ENCODE measurements at places on chromosomes 4 and X.
A peak's percentile ranks its signal among the peaks of the same experiment; 100 is the strongest.

- peak; percentile 9 for DNase-seq
These were observed 121.6 kb upstream of the EPHA5 start for GRCh38 chr4:65791812-65792308.

- DNase-seq = peak; percentile 61
These were observed 19.1 kb upstream of the S100P start for GRCh38 chr4:6674500-6675149.

DNA sequence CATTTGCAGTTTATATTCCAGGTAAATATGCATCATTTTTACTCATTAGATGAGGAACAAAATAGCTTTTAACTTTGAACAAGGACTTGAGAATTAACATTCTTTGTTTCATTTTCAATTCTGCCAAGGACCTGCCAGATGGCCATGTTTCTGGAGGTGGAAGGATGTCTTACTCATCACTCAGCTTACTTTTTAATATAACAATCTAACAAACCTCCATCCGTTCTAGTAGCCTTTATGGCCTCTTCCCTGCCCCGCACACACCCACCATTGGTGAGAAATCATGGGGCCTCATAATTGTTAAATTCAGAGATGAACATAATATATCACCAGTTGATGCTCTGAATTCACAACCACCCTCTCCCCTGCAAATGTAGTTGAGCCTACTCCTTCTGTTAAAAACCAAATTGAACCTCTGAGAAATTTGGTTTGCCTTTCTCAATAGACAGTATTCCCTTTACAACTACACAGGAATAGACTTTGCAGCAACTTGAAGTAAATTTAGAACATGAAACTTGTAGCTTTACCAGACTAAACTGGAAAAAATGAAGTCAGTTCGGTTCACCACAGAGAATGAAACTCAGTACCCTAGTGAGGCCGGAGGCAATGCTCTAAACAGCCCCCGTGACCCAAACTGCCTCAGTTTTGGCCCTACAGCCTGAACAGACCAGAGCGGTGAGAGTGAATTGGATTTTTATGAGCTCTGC is 50.1 kb upstream of the ACSL4 start:
- DNase-seq = no peak

DNA sequence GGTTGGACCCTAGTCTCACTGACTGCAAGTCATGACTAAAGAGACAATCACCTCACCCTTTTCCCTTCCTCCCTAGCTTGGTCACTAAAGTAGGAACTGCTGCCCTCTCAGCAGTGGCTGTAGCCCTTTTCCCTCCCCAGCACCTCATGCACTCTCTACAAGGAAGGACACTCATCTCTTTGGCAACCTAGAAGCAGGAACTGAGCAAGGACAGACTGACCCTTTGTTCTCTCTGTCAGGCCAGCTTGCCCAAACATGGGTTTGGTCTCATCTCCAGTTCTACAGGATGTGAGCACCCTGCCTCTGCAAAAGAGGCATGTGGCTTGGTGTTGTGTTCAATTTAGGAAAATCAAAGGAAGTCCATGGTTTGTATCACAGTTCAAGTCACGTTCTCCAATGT is 15.8 kb downstream of the LEF1 start:
- no peak for DNase-seq

GRCh38 chr4:145785391-145786008 is 105.6 kb downstream of the C4orf51 start:
- no peak for DNase-seq

- DNase-seq = peak; percentile 96
These were observed 325.0 kb downstream of the ARHGAP10 start for GRCh38 chr4:148056879-148057278.

GRCh38 chrX:109533005-109533404 is 3.6 kb upstream of the NXT2 start:
- peak; percentile 70 for DNase-seq

- no peak for DNase-seq
These were observed 176.3 kb downstream of the ENOX2 start for GRCh38 chrX:130726661-130727060.

DNA sequence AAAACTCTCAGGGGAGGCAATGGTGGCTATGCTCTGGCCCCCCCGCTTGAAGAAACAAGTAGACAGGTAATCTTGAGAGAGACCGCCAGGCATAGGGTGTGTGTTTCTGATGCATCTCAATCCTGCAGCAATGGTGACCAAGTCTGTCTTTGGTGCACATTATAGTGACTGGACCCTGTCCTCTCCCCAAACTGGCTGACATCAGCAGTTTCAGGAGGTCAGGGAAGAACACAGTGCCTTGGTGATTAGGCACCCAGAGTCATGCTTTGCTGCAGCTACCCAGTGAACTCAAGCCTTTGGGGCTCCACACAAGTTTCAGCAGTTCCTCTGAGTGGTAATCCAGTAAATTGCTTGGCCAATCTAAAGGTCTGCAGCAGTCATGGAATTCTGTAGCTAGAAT is 318.3 kb downstream of the SPIN4 start:
- DNase-seq = no peak

- no peak for DNase-seq
These were observed 70.7 kb downstream of the REPS2 start for GRCh38 chrX:17017134-17017533.

GRCh38 chr4:7581477-7581876 is 146.7 kb upstream of the PSAPL1 start:
- peak; percentile 21 for DNase-seq

DNA sequence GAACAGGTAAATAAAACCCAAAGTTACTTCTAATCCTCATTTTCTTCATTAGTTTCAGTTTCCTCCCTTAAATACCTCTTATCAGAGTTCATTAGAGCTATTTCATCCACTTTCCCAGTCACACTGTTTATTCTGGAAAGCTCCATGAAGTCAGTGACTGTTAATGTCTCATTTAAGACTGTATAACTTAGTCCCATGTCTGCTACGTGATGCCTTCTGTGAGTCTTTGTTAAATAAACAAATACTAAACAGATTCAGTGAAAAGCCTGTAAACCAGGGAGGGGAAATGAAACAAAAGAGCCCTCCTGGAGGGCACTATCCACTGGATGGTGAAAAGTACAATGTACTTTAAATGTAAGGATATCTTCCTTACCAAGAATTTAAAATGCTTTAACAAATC is 24.7 kb downstream of the ACE2 start:
- no peak for DNase-seq

DNA sequence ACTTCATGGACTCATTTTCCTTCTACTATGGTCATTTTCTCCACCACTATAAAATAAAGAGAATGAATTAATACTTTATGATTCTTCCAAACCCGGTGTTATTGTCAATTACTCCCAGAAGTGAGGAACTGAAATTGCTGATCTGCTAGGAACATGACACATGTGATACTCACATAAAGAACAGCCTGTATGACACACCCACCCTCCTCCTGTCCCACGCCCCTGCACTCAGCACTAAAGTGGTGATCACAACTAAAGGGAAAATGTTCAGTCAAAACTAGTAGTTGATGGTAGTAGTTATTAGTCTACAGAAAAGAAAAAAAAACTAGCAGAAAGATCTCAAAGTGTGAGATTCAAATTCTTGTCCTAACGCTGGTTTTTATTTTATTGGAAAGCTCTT is 1508.3 kb downstream of the RAPGEF2 start:
- no peak for DNase-seq

GRCh38 chr4:10738826-10739489 is 54.4 kb upstream of the CLNK start:
- no peak for DNase-seq

DNA sequence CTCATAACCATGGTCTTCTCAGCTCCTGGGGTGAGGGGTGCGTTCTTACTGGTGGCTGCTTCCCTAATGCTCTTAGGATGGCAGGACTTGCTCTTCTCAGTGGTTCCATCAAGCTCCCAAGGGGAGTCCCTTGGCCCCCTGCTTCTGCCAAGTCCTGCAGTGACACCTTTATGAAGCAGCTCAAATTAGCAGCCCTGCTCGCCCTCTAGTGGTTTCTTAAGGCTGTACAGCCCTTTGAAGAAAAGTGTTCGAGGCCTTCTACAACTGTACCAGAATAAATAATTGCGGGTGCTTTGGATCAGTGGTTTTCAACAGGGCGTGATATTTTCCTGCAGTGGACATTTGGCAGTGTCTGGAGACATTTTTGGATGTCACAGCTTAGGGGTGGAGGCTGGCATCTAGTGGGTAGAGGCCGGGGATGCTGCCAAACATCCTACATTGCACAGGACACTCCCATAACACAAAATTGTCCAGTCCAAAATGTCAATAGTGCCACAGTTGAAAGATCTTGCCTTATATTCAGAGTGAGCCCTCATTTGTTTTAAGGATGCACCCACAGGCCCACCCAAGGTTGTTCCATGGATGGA is 204.7 kb upstream of the S100G start:
- DNase-seq = peak; percentile 39

DNA sequence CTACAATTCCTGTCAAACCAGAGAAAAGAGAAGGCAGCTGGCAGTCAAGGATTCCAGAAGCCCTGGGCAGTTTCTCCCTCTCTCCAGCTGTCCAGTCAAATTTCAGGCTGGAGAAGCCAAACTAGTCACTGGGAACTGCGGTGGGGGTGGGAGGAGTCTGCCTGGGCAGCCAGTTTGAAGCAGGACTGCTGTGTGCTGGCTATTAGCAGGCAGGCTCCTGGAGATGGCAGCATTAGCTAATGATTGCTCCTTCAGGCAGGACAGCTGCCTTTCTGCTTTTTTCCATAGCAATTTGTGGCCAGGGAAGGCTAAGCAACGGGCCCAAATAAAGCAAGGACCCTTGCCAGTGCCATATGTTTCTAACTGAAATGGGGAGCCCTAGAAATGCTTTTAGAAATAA is 44.7 kb upstream of the FGF13 start:
- DNase-seq = no peak

DNA sequence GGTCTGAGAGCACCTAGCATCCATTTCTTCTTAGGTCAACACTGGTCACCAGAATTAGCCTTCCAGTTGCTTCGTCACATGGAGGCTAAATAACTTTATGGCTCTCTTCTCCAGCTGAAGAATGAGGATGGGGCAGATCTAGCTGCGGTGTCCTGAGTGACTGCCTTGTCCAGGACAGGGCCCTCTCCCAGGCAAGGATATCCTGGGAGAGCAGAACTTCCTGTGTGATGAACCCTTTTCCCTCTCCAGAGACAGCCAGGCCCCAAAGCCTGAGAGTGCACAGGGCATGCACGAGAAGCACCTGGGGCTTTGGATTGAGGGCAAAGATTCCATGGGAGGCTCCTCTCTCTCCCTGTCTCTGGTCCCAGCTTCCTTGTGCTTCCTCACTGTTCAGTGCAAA is 108.2 kb upstream of the MAMLD1 start:
- DNase-seq = no peak

DNA sequence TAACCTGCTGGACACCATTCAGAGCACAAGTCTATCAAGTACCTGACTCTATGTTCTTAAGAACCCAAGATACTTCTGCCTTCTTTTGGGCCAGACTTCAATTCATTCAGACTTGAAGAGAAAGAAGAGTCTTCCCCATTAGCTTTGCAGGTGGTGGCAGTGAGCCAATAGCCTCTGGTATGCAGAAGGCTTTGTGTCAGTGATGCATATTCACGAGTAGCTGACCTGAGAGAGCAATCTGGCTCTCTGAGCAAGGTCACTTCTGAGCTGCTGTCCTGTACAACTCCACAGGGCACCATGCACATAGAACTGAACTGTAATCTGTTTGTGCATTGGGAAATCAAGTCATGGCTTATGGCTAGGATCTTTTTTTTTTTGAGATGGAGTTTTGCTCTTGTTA is 39.9 kb upstream of the SPINK2 start:
- DNase-seq = no peak

DNA sequence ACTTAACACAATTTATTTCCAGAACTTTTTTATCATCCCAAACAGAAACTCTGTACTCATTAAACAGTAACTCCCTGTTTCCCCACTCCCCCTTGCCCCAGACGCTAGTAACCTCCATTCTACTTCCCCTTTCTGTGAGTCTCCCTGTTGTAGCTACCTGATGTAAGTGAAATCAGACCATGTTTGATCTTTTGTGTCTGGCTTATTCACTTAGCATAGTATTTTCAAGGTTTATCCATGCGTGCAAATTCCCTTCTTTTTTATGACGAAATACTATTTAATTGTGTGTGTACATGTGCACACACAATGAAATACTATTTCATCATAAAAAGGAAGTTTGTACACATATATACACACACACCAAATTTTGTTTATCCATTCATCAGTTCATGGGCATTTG is 5.2 kb downstream of the PKD2 start:
- DNase-seq = peak; percentile 81

DNA sequence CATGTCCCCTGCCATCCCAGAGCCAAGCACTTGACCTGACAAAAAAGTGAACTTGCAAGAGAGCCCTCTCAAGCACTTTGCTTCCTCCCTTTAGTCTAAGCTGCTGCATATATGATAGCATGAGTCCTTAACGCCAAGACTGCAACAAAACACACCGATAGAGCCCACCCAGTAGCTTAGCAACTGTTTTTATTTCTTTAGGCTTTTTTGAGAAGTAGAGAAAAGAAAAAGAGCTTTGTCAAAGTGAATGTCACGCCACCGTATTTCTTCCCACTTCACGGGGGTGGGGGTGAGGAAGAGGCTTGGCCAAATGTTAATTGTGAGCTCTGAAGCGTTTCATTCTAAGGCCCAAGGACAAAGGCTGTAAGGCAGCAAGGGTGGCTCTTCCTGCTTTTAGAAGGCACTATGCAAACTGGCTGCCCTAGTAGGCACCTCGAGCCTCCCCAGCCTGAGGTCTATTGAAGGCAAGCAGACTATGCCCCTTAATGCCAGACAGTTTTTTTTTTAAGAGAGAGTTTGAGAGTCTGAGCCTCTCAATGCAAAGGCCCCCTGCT is 138.6 kb downstream of the HS6ST2 start:
- no peak for DNase-seq

- no peak for DNase-seq
These were observed 55.7 kb downstream of the CPZ start for GRCh38 chr4:8648296-8648695.

- DNase-seq = peak; percentile 43
These were observed 89.5 kb downstream of the OR13H1 start for GRCh38 chrX:131633285-131633917.

GRCh38 chr4:87913896-87914295 is 61.6 kb upstream of the SPP1 start:
- no peak for DNase-seq

DNA sequence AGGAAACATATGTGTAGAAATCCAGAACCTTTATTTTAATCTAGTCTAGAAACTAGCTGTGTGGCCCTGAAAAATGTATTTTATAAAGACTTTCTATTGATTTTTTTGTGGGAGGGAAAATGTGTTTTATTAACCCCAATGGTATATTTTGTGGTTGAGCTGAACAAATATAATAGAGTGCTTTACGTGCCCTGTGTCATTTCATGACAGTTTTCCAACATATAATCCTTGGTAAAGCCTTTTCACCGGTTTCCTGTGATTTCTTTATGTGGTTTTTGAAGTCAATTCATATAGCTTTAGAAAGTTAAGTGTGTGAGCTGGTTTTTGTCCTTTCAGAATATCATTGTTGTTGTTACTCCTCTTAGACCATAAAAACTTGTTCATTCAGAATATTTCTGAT is 375.7 kb downstream of the ADGRL3 start:
- DNase-seq = no peak

GRCh38 chr4:181259081-181259709 is 984.0 kb upstream of the TENM3 start:
- no peak for DNase-seq
